NCI-H526 (cell line): ENCODE measurements at places on chromosomes 4 and X.

- DNase-seq = no peak
Measured at GRCh38 chr4:3721627-3722026, 44.6 kb upstream of the ADRA2C start.

DNA sequence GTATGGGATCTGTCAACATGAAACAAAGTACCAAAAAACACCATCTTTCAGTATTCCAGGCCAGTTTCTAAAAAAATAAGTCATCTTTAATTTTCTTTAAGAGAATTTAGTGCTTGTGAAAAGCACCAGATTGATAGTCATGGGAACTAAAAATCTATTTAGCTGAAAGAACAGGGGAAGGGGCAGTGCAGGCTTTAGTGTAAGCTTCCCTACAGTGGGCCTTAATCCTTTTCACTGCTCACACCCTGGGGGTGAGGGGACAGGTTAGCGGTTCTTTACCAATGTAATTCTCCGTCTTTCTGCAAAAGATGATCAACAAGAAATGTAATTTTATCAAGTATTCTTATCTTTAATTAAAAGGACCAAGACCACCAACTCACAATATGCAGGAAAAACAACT is 47.1 kb downstream of the CHIC2 start:
- no peak for DNase-seq

DNA sequence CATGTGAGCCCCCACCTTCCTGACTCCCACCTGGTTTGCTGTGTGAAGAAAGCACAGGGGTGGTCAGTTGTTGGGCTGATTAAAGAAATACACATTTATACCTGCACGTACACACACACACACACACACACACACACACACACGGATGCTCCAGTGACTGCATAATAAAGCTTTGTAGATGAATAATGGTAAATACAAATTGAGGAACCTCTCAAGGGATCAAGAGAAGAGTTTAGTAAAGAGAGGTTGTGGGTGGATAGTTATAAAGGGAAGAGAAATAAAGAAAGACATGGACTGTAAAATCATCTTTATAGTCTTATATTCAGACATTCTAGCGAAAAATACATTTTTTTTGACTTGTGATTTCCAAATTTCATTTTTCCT is 144.1 kb downstream of the MGST2 start:
- DNase-seq = no peak

DNA sequence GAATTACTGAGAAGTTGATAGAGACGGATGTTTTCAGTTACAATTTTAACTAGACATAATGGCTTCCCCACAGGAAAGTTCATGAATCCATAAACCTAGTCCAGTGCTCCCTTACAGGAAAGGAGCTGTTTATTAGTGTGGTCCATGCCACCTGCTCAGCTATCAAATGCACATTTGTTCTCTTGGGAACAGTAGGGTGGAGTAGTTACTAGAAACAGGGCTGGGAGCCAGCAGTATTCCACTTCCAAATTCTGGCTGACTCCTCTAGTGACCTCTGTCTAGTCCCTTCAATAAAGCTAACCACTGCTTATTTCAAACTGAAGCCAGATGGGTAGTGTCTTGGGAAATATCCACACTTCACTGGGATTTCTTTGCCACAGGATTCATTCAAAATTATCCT is 88.4 kb upstream of the TLL1 start:
- no peak for DNase-seq

DNA sequence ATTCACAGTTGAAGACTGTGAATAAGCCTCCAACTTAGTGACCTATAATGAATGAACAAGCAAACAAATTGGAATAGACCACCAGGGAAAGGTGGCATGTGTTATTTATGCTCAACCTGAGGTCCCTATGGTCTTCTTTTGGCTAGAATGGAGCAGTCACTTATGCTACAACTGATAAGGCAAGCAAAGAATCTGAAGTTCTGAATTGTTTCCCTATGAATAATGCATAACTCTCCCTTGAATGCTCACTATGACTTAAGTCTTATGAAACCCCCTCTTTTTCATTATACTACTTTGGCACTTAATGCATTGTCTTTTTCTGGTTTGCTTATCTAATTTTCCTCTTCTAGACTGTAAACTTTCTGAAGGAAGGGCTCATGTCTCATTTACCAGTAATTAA is 2.6 kb downstream of the GIMD1 start:
- DNase-seq = no peak

GRCh38 chrX:80022363-80023031 is 7.9 kb downstream of the TBX22 start:
- no peak for DNase-seq

- no peak for DNase-seq
Measured at GRCh38 chr4:182807767-182808548, 109.2 kb downstream of the DCTD start.

DNA sequence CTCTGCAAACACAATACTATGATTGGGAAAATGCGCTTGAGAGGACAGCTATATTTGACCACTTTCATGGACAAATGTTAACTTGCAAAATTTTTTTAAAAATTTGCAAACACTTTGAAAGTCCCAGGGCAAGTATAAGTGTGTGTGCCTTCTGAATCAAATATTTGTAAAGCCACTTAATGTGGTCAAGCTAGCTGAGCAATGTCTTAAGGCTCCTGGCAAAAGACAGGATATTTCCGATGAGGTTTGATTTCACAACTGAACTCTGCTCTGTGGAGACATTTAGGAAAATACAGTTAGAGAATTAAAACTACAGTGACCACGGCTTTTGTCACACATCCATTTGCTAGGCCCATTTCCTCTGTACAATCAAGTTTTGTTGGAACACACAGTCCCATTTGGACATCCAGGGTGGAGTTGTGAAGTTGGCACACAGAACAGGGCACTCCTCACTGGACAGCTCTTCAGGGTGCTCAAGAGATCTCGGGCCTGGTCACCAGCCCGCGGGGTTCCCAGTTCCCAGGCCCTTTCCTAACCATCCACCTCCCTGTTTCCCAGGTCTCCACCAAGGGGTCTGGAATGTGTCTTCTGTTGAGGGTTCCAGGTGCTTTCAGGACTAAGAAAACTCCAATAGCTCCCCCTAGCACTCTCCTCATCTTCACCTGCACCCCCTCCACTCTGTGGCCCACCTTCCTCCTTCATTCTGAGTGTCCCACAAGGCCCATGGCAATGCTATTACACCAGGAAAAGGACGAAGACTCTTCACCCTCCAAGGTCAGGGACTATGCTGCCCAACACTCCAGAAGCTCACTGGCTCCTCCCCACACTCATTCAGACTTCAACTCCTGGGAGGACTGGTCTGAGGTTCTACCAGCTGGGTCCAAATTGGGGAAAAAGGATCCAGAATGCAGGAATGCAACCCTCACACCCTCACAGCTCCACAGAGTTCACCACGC is 41.9 kb downstream of the XAGE2 start:
- no peak for DNase-seq

DNA sequence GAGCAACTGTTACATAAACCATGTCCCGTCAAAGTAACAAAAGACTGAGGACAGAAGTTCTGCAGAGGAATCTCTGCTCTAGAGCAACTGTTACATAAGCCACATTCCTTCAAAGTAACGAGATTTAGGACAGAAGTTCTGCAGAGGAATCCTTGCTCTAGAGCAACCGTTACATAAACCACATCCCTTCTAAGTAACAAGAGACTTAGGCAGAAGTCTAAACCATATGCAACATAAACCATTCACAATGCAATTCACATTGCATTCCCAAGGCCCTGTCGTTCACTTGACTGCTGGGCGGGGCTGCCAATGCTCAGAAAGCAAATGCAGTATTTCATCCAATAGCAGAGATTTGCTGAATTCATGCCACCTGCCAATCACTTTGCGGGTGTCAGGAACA is 124.4 kb upstream of the PUDP start:
- no peak for DNase-seq

DNA sequence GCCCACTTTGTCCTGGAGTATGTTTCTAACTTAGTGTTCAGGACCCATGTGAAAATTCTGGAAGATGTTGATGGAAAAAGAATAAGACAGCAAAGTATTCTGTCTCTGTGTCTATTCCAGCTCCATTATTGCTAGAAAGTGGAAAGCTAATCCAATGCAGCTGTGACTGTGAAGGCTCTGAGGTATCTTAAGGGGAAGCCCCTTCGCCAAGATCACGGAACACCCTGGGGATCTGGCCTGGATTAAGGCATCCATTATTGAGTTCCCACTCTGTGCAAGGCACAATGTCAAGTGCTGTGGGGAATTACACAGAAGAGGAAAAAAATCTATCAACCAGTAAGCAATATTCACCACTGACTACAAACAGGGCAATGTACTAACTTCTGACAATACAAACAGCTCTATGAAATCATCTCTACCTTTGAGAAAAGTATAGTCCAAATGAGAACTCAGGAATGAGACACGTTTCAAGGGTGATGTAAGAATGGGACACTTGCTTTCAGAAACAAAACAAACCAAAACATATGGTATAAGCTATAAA is 222.1 kb downstream of the LDB2 start:
- no peak for DNase-seq

DNA sequence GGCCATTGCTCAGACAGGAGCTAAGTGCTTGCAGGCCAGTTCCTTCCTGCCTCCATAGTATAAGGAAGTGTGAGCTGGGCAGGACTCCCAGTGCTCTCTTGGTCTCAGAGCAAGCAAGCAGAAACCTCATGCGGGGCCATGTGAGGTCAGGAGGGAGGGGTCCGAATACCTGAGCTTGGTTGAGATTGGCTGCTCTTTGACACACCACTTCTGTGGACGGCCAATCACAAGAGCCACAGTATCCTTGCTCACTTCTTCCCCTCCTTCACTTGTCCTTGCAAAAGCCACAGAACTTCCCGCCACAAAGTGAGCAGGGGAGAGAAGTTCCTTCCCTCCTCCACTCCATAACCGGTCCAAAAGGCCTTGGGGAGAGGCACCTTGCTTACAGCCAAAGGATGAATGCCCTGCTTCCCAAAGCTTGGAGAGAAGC is 56.7 kb downstream of the PRPS1 start:
- no peak for DNase-seq

- no peak for DNase-seq
Measured at GRCh38 chrX:133985967-133986683, 731 bp upstream of the GPC3 start.

- DNase-seq = no peak
Measured at GRCh38 chrX:122220644-122221373, 963.3 kb upstream of the GRIA3 start.

DNA sequence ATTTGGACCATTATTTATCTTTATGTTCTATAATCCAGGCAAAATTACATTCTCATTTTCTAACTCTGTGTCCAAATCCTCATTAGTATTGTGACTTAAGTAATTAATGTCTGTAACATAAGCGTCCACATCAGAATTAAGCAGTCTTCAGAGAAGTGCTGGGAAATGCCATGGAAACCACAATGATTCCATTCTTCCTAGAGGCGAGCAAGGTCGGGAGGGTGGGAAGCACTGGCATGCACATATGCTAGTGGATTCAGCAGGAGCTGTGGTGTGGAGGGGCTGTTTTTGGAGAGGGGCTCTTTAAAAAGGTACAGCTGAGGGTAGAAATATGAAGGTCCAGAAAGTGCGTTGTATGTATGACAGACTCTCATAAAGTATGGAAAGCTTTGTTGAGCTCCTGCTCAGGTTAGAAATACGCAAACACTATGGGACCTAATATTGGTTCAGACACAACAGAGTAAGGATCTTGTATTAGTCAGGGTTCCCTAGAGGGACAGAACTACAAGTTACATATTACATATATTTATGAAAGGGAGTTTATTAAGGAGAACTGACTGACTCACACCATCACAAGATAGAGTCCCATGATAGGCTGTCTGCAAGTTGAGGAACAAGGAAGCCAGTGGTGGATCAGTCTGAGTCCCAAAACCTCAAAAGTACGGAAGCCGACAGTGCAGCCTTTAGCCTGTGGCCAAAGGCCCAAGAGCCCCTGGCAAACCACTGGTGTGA is 61.5 kb downstream of the GLRA2 start:
- no peak for DNase-seq

- DNase-seq = no peak
Measured at GRCh38 chrX:19705196-19705769, 182.1 kb downstream of the SH3KBP1 start.
